ENCODE measurements at places on chromosomes 5 and 9. TPM values are rescaled to one million over a fixed set of nuclear protein-coding genes. Genes with fewer than 3 reads are reported as not detected.

Gene N4BP3
- total RNA-seq = 0.05 TPM

Gene PCDHA13
- total RNA-seq = not detected

Gene THG1L
- total RNA-seq = 3.3 TPM

Gene SLC22A4
- total RNA-seq = 0.59 TPM

Gene PCDHB10
- total RNA-seq = 0.23 TPM

Gene THOC3
- total RNA-seq = 21.9 TPM

Gene LCN6
- 0.63 TPM for total RNA-seq

DNA sequence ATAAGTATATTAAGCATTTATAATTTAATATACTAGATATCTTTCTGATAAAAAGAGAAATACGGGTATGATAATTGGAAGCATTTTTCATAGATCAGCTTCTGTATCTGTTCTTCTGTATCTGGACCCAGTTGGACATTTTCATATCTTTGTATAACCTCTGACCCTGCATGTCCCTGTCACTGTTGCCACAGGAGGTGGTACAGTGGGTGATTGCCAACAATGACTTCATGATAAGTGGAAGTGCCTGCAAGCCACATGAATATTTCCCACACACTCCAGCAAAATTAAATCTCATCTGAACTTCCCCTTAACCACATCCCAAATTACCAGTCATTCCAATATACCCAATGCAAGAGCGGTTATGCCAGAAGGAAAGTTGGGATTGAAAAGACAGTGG, 376.4 kb downstream of the ARRDC3 start:
- no peak for DNase-seq

DNA sequence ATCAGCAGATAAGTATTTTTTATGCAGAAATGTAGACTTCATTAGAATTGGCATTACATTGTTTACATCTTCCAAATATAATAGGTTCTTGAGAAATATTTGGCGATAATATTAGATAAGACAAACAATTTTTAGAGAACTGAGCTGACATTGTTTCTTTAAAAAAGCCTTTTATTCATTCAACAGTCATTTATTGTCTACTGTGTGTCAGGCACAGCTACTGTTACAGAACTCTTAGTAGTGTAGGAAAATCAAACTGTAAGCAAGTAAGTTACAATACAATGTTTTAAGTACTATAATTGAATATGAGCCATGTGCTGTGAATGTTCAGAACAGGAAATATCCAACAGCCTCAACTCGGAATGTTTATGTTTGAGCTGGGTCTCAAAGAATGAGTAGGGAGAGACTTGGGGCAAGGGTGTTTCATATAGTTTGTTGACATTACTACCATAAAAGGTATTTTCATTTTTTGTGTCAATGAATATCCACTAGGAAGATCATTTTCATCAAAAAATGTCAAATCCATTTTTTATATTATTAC, 114.0 kb downstream of the CDC42SE2 start:
- DNase-seq = no peak

GRCh38 chr5:132223861-132224260, 3.8 kb downstream of the P4HA2 start:
- DNase-seq = no peak

GRCh38 chr9:12813533-12813932, 38.7 kb downstream of the LURAP1L start:
- DNase-seq = no peak

DNA sequence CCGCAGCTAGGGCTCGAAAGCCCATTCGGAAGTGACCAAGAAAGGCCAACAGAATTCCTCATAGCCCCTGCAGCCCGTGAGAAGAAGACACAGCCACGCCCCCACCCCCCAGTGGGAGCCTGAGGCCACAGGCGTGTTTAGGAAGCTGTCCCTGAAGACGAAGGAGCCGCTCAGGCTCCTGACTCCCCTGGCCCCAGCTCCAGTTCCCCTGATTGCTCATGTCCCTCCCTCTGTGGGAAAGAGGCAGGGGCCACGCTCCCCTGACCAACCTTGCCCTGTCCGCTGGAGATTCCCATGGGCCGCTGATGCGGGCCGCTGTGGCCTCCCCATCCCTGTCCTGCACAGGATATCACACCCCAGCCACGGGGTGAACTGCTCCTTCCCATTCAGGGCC, 13.6 kb downstream of the ROPN1L start:
- DNase-seq = no peak

- DNase-seq = no peak
Measured at GRCh38 chr9:31364171-31364570, 1020.3 kb upstream of the ACO1 start.

- no peak for DNase-seq
Measured at GRCh38 chr9:70987986-70988385, 133.4 kb downstream of the TRPM3 start.

DNA sequence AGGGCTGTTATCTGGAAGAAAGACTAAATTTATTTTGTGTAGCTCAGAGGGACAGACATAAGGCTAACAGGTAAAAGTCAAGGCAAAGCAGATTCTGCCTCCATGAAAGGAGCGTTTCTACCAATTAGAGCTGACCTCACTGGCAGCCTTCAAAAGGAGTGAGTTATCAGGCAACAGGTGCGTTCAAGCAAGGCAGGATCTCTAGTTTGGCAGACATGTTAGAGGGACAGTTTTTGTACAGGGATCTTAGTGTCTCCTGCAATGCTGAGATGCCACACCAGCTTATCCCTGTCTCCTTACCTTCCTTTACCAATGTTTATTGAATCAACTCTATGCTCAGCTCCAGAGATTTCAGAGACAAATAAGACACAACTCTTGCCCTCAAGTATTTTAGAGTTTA, 73.8 kb downstream of the NRG2 start:
- no peak for DNase-seq

GRCh38 chr5:19795218-19795617, 192.8 kb downstream of the CDH18 start:
- DNase-seq = no peak

GRCh38 chr5:173035904-173036707, 20.0 kb upstream of the CREBRF start:
- no peak for DNase-seq

- DNase-seq = no peak
Measured at GRCh38 chr5:163439092-163439425, 1.7 kb downstream of the CCNG1 start.

- DNase-seq = no peak
Measured at GRCh38 chr9:91089405-91090129, 272.2 kb downstream of the AUH start.

- no peak for DNase-seq
Measured at GRCh38 chr5:180644129-180644824, 5.1 kb downstream of the FLT4 start.

GRCh38 chr5:3301306-3301705, 294.3 kb upstream of the IRX1 start:
- no peak for DNase-seq

GRCh38 chr5:5288201-5288600, 134.3 kb upstream of the ICE1 start:
- no peak for DNase-seq

DNA sequence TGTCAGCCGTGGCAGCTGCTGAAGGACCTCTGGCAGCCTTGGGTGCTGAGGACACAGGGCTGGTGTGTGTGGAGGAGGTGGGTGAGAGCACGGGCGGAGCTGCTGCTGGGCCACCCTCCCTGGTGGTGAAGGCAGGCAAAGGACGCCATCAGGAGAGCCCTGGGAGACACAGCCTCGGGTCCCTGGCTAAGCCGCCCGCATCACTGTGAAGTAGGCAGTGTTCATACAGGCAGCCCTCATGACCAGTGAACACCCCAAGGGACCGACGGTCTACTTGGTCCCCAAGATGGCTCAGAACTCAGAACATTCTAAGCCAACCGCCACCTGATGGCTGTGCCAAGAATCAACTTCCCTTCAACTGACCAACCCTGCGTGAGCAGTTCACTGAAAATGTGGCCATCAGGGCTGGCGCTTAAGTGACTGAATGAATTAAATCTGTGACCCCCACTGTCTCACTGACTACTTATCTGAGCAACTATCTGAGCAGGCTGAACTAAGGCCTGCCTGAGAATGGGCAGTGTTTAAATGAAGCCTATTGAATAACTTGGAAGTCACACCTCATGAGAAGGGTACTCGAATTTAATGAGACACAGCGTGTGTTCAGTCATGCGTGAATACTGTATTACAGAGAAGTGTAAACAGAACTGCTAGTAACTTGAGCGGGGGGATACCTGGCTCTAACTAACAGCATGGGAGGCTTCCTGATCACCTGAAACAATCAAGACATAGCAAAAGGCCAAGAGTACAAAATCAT, 54.7 kb upstream of the SIMC1 start:
- DNase-seq = no peak

DNA sequence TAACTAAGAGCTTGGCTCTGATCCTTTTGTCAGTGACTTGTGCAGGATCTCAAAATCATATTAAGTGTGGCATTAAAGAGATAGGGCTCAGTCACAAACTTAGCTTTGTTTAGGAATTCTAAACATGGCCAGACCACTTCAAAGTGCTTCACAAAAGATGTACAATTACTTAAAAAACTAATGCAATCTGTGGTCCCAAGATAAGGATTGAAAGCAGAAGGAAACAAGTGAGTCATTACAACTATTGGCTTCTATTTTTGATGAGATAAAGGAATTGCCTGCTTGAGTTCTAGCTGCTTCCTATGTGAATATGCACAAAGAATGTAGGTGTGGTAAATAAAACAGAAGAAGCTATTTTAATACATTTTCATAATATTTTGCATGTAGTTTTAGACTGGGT, 44.9 kb upstream of the SLC12A2 start:
- DNase-seq = no peak

DNA sequence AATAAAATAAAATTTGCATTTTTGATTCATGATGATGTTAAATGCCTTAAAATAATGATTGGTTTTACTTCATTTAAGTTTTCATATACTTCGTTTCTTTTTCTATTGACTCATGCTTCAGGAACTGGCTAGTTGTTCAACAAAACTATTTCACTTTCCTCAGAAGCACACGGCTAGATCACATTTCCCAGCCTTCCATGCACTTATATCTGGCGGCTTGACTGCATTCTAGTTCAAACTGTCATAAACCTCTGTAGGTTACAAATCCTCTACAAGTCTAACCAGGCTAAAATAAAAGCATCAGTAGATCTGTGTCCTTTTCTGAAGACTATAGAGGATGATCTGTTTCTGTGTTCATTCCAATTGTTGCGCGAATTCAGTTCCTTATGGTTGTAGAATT, 46.3 kb upstream of the CNTLN start:
- no peak for DNase-seq

DNA sequence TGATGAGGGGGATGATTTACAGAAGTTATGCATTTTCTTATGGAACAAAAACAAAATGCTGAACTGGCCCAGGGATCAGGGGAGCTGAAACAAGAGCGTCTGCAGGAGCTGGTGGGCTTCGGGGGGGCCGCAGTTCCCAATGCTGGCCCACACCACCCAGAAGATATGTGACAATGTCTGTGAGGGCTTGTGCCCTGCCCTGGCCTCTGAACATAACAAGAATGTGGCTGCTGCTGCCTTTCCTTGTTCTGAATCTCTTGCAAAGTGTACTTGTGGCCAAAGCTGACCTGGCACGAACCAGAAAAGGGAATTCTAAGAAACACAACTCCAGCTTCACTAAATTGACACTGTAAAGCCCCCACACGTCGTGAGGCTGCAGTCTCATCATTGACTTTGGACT, 66.7 kb downstream of the SEC61B start:
- DNase-seq = no peak

DNA sequence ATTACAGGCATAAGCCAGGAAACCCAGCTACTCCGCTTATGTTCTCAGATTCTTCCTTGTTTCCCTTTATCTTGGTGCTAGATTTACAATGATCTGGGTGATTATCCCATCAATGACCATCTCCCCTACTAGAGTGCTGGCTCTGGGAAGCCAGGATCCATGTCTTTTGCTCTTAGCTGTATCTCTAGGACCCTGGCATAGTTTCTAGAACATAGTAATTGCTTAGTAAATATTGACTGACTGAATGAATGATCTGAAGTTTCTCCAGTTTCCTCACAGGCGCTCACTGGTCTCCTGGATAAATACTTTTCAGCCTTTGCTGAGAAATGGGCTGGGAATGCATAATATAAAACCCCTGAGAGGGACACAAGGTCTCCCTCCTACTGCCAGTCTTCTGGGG, 60.0 kb upstream of the KLF9 start:
- DNase-seq = no peak

- DNase-seq = no peak
Measured at GRCh38 chr5:161201558-161201957, 345.0 kb downstream of the GABRB2 start.

DNA sequence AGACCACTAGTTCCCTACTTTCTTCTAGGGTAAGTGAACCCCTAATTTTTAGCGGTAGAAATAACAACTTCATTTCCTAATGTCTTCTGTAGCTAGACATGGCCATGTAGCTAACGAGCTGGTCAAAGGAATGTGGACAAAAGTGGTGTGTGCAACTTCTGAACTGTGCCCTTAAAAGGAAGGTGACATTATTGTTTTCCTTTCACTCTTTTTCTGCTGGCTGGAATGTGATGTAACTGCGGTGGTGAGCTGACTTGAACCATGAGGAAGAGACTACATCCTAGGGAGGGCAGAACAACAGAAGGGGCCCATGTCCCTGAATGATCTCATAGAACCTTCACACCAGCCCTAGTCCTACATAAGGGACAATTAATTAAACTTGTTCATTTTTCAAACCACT, 1.3 kb upstream of the SNX2 start:
- no peak for DNase-seq

DNA sequence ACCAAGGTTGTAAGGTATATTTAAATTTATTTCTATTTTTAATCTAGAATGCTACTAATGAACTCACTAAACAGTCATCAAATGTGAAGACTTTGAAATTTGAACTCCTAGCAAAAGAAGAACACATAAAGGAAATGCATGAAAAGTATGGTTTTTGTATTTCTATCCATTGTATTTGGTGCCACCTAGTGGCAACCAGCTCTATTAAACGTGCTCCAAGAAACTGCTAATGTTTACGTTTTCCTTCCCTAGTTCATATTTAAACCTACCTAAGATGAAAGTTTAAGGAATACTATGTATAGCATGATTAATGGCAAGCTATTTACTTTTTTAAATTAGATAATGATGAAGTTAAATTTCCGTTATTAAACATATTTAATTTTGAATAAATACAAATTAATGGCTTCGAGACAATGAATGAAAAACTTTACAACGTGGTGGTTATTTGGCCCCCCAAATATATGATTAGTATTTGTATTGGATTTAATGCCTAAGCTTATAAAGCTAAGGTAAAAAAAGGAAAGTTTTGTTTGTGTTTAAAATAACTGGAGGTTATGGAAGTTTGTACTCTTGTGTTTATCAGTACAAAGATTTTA, 115.9 kb upstream of the SH3GL2 start:
- DNase-seq = no peak
